ENCODE measurements at places on chromosomes 4 and X. TPM values are rescaled to one million over a fixed set of nuclear protein-coding genes. Genes with fewer than 3 reads are reported as not detected.

GRCh38 chrX:1521459-1521956, 15.5 kb downstream of the P2RY8 start:
- no peak overlapping the region for H3K4me3 ChIP-seq
- no peaks in the 10 kb centered on the region for H3K36me3 ChIP-seq
- no peaks in the 10 kb centered on the region for H3K4me1 ChIP-seq
- no peak overlapping the region for H3K27ac ChIP-seq
- H3K27me3 ChIP-seq, result no peaks in the 10 kb centered on the region

DNA sequence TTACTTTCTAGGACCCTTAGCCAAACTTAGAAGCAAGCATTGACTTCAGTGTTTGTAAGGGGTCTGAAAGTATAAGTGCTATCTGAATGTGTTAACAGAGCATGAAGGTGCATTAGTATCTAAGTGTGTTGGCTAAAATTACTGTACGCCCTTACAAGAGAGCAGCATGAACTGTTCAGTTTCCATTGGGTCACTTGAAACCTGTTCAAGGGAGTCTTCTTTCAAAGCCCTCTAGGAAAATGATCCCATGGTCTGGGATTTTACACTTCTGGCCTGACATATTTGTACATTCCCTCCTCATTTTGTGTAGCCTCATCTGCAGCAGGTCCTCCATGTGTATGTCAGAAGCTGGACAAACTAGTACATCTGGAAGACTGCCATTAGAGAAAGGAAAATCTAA, 3.2 kb downstream of the PRDX4 start:
- H3K4me1 ChIP-seq, result no peaks in the 10 kb centered on the region
- DNase-seq, result no peak
- no peaks in the 10 kb centered on the region for H3K27me3 ChIP-seq
- H3K4me3 ChIP-seq, result no peak overlapping the region

DNA sequence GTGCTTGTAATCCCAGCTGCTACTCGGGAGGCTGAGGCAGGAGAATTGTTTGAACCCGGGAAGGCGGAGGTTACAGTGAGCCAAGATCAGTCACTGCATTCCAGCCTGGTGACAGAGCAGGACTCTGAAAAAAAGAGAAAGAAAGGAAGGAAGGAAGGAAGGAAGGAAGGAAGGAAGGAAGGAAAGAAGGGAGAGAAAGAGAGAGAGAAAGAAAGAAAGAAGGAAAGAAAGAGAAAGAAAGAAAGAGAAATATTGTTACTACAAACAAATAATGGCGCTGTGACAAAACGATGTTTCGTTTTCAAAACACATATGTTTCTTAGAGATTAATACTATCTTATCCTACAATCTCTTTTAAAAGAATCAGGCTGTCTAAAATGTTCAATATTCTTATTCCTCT, 42.1 kb upstream of the CCDC160 start:
- no peaks in the 10 kb centered on the region for H3K27me3 ChIP-seq
- H3K27ac ChIP-seq, result no peak overlapping the region
- H3K4me3 ChIP-seq, result no peak overlapping the region
- H3K36me3 ChIP-seq, result no peaks in the 10 kb centered on the region
- no peaks in the 10 kb centered on the region for H3K4me1 ChIP-seq
- DNase-seq, result no peak

DNA sequence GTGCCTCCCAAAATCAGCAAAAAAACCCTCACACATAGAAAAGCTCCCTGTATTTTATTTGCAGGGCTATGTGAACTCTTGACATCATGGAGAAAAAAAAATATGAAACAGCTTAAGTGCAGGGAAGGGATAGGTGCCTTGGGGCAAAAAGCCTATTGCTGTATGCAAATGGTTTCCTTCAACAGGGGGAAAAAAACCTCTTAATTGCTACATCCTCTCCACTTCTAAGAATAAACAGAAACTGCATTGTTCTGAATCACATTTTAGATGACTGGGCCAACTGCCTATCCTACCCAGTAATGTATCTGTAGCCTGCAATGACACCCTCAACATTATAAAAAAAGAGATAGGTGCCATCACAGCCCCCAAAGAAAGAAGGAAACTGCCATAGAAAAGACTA, 229.4 kb upstream of the GALNTL6 start:
- H3K27me3 ChIP-seq, result no peaks in the 10 kb centered on the region
- DNase-seq, result no peak
- no peaks in the 10 kb centered on the region for H3K4me1 ChIP-seq
- no peaks in the 10 kb centered on the region for H3K36me3 ChIP-seq
- no peak overlapping the region for H3K4me3 ChIP-seq

The YY2 gene
- polyA plus RNA-seq, result 2.3 TPM

The BANK1 gene
- 0.20 TPM for polyA plus RNA-seq

The RS1 gene
- not detected for polyA plus RNA-seq

The AKAP14 gene
- not detected for polyA plus RNA-seq

The IL3RA gene
- polyA plus RNA-seq, result not detected

Data from fibroblast of lung (primary cell).